ENCODE measurements at places on chromosomes 11 and 22. TPM values are rescaled to one million over a fixed set of nuclear protein-coding genes. Genes with fewer than 3 reads are reported as not detected.
A peak's percentile ranks its signal among the peaks of the same experiment; 100 is the strongest.

- H3K27me3 ChIP-seq, result no peaks in the 10 kb centered on the region
- no peak overlapping the region for H3K27ac ChIP-seq
- H3K4me1 ChIP-seq, result peaks cover 5% of the 10 kb centered on the region
- H3K36me3 ChIP-seq, result no peaks in the 10 kb centered on the region
- no peak for DNase-seq
- H3K4me3 ChIP-seq, result no peak overlapping the region
Measured at GRCh38 chr11:47160753-47161133, 15.9 kb downstream of the ARFGAP2 start.

UBTFL1 gene
- total RNA-seq, result not detected

- H3K27ac ChIP-seq, result no peak within 1 kb of the TSS
- no peaks in the 10 kb centered on the region for H3K36me3 ChIP-seq
- H3K4me1 ChIP-seq, result peaks cover 38% of the 10 kb centered on the region
- peaks cover 93% of the 10 kb centered on the region for H3K27me3 ChIP-seq
- peak within 1 kb of the TSS; percentile 45 for H3K4me3 ChIP-seq
- DNase-seq, result no peak
Measured at GRCh38 chr11:32435511-32435941, at the start of gene WT1. TSS of gene WT1 (minus strand) at chr11:32435539.

- no peak overlapping the region for H3K27ac ChIP-seq
- H3K27me3 ChIP-seq, result no peaks in the 10 kb centered on the region
- no peaks in the 10 kb centered on the region for H3K36me3 ChIP-seq
- no peaks in the 10 kb centered on the region for H3K4me1 ChIP-seq
- no peak overlapping the region for H3K4me3 ChIP-seq
- DNase-seq, result no peak
Measured at GRCh38 chr11:12478743-12479142, 101.4 kb downstream of the PARVA start.

DNA sequence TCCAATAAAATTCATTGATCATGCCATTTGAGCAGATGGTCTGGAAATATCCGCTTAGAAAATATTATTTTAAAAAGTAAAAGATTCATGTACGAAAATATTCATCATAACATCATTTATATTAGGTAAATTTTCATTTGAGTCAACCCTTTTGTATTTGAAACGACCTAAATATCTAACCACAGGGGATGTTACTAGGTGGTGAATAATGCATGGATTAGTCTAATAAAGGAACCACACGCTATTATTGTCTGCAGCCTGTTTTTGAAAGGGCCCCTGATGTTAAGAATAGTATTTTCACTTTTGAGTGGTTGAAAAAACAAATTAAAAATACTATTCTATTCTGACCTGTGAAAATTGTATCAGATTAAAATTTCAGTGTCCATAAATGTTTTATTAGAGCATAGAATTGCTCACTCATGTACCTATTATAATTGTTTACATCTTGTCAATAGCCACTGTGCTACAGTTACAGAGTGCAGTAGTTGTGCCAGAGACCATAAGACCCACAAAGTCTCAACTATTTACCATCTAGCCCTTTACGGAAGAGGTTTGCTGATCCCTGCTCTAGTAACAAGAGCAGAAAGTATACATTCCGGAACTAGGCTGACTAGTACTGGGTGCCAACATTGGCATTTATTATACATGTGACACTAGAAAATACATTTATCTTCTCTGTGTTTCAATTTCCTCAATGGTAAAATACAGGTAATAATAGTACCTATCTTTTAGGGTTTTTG, 176.1 kb downstream of the LRRC4C start:
- H3K4me3 ChIP-seq, result no peak overlapping the region
- H3K4me1 ChIP-seq, result no peaks in the 10 kb centered on the region
- H3K36me3 ChIP-seq, result no peaks in the 10 kb centered on the region
- DNase-seq, result no peak
- H3K27ac ChIP-seq, result no peak overlapping the region

- no peak overlapping the region for H3K4me3 ChIP-seq
- DNase-seq, result peak; percentile 6
- H3K27ac ChIP-seq, result no peak overlapping the region
- peaks cover 71% of the 10 kb centered on the region for H3K27me3 ChIP-seq
Measured at GRCh38 chr22:45504373-45505341, 2.0 kb downstream of the FBLN1 start.

GRCh38 chr11:34356913-34357700, 703 bp downstream of the ABTB2 start:
- peak; percentile 53 for DNase-seq
- H3K27me3 ChIP-seq, result peaks cover 61% of the 10 kb centered on the region
- no peak overlapping the region for H3K27ac ChIP-seq
- peaks cover 22% of the 10 kb centered on the region for H3K4me1 ChIP-seq
- H3K36me3 ChIP-seq, result peaks cover 1% of the 10 kb centered on the region
- H3K4me3 ChIP-seq, result peak overlapping the region; percentile 67

PTPN5 gene
- not detected for total RNA-seq

GRCh38 chr11:71154261-71154805, 98.0 kb downstream of the SHANK2 start:
- no peaks in the 10 kb centered on the region for H3K4me1 ChIP-seq
- H3K27ac ChIP-seq, result no peak overlapping the region
- no peak overlapping the region for H3K4me3 ChIP-seq
- H3K27me3 ChIP-seq, result peaks cover 28% of the 10 kb centered on the region
- no peaks in the 10 kb centered on the region for H3K36me3 ChIP-seq

NAALADL1 gene
- 9.8 TPM for total RNA-seq

SLC16A8 gene
- not detected for total RNA-seq

HORMAD2 gene
- not detected for total RNA-seq

DNA sequence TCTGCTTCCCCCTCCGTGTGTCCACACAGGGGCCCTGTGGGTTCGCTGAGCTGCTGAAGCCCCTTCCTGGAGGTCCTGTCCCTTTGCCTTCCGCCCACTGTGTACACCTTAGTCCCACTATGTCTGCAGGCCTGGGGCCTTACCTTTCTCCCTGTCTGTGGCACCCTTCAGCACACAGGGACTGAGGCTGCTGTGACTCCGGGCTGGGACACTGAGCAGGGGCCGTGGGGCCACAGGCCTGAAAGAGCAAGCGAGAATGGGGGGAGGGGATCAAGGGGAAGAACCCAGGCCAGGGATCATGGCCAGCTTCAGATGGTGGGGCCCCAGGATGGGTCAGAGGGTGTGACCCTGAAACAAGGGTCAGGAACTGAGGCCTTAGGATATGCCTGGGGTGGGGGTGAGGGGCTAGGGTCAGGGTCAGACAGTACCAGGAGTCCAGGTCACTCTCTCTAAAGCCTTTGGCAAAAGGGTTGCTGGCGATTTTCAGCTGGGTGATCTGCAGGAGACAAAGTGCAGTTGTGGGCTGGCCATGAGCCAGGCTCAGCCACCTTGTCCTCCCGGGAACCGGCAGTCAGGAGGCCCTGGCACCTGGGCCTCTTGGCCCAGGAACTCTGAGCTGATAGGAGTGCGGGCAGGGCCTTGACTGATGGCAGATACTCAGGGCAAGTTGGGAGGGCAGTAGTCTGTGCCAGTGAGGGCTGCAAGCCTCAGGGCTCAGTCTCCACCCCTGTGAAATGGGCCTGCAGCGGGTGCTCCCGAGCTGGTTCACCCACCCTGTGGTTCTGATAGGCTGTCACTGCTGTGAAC, 2.6 kb upstream of the NUDT8 start:
- H3K27me3 ChIP-seq, result no peaks in the 10 kb centered on the region
- H3K4me3 ChIP-seq, result peak overlapping the region; percentile 9
- H3K36me3 ChIP-seq, result peaks cover 2% of the 10 kb centered on the region
- no peak overlapping the region for H3K27ac ChIP-seq
- no peak for DNase-seq
- H3K4me1 ChIP-seq, result peaks cover 8% of the 10 kb centered on the region

C1QTNF4 gene
- total RNA-seq, result not detected

- H3K36me3 ChIP-seq, result no peaks in the 10 kb centered on the region
- no peak overlapping the region for H3K4me3 ChIP-seq
- peak; percentile 31 for DNase-seq
- H3K4me1 ChIP-seq, result peaks cover 1% of the 10 kb centered on the region
Measured at GRCh38 chr22:22770280-22770871, 117.2 kb upstream of the IGLL5 start.

GRCh38 chr11:76131671-76132631, 74.4 kb downstream of the WNT11 start:
- DNase-seq, result no peak
- no peaks in the 10 kb centered on the region for H3K27me3 ChIP-seq
- peaks cover 9% of the 10 kb centered on the region for H3K36me3 ChIP-seq
- no peak overlapping the region for H3K4me3 ChIP-seq

DNA sequence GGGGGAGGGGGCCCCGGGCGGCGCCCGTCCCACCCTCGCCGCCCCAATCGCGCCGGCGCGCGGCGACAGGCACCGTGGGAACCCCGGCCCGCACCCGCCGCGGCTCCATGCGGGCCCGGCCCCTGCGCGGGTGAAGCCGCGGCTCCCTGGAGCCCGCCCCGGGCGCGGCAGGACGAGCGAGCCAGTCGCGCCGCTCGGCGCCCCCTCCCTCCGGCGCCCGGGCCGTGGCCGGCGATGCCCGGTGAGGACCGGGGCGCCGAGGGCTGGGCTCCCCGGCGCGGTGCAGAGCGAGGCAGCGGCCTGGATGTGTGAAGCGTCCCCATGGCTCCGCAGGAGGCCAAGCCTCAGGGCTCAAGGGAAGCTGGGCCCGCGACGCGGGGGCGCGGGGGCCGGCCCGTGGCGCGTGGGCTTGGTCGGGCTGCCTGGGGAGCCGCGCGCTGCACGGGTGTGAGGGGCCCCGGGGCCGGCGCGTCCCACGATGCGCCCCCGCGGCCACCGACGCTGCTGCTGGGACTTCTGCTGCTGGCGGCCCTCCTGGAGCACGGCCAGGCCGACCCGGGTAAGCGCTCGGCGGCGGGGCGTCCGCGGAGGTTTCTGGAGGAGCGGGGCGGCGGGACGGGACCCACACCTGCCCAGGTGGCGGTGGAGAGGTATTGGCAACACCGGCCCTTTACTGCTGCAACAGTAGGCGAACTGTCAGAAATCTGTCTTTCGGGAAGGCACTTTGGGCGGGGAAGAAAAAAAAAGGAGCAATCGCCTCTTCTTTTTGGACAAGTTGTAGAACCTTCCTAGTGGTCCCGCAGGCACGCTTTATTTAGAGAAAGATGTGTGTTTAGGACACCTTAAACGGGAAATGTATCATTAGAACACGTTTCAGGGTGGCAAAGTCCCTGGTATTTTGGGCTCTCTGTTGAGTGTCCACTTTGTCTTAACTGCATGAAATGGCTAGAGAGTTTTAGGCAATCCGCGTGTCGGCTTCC, 119.4 kb downstream of the HIPK3 start:
- no peaks in the 10 kb centered on the region for H3K36me3 ChIP-seq
- no peak overlapping the region for H3K4me3 ChIP-seq
- DNase-seq, result peak; percentile 7
- peaks cover 53% of the 10 kb centered on the region for H3K27me3 ChIP-seq

DNA sequence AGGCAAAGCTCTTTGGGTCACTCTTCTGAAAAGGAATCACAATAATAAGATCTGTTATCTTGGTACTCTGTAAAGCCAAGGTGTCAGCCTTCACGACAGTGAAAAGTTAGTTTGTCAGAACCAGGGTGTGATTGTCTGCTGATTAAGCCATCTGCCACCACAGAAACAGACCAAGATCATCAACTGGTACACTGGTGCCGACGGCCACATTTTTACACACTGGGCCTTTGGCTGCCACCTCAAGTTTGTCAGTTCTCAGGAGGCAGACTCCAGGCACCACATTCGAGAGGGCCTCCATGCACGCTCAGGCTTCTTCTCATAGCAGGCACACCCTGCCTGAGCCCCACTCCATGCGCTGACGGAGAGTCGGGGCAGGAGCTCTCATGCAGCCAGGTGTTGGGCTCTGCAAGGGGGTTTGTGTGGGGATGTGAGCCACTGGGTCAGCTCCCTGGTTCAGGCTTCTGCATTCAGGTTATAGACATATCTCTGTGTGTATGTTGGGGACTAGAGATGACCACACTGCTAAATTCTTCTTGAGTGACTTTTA, 66.2 kb downstream of the KCNJ1 start:
- no peak for DNase-seq
- H3K4me1 ChIP-seq, result peaks cover 17% of the 10 kb centered on the region
- H3K27ac ChIP-seq, result no peak overlapping the region
- peaks cover 12% of the 10 kb centered on the region for H3K36me3 ChIP-seq
- H3K4me3 ChIP-seq, result no peak overlapping the region
- no peaks in the 10 kb centered on the region for H3K27me3 ChIP-seq

COX8A gene
- total RNA-seq, result 466 TPM

- H3K27me3 ChIP-seq, result no peaks in the 10 kb centered on the region
- peaks cover 17% of the 10 kb centered on the region for H3K36me3 ChIP-seq
- peak overlapping the region; percentile 29 for H3K4me3 ChIP-seq
- H3K4me1 ChIP-seq, result peaks cover 87% of the 10 kb centered on the region
- no peak for DNase-seq
Measured at GRCh38 chr11:128735935-128736605, 42.2 kb downstream of the FLI1 start.

GRCh38 chr11:133476570-133477250, 55.6 kb downstream of the OPCML start:
- H3K4me3 ChIP-seq, result no peak overlapping the region
- no peak for DNase-seq
- H3K27me3 ChIP-seq, result no peaks in the 10 kb centered on the region
- no peaks in the 10 kb centered on the region for H3K36me3 ChIP-seq
- H3K27ac ChIP-seq, result no peak overlapping the region

GRCh38 chr11:46856605-46857343, 10.7 kb upstream of the CKAP5 start:
- H3K27me3 ChIP-seq, result no peaks in the 10 kb centered on the region
- no peak for DNase-seq
- H3K27ac ChIP-seq, result no peak overlapping the region
- no peaks in the 10 kb centered on the region for H3K36me3 ChIP-seq
- no peak overlapping the region for H3K4me3 ChIP-seq

- H3K4me1 ChIP-seq, result no peaks in the 10 kb centered on the region
- H3K4me3 ChIP-seq, result no peak overlapping the region
- no peak for DNase-seq
- peaks cover 4% of the 10 kb centered on the region for H3K27me3 ChIP-seq
Measured at GRCh38 chr22:48145738-48146137, 1383.3 kb downstream of the TBC1D22A start.

HTR3B gene
- total RNA-seq, result not detected

GRCh38 chr11:110472858-110473257, 43.1 kb downstream of the FDX1 start:
- H3K4me3 ChIP-seq, result no peak overlapping the region
- H3K4me1 ChIP-seq, result peaks cover 2% of the 10 kb centered on the region
- no peak for DNase-seq
- H3K36me3 ChIP-seq, result peaks cover 9% of the 10 kb centered on the region

DNA sequence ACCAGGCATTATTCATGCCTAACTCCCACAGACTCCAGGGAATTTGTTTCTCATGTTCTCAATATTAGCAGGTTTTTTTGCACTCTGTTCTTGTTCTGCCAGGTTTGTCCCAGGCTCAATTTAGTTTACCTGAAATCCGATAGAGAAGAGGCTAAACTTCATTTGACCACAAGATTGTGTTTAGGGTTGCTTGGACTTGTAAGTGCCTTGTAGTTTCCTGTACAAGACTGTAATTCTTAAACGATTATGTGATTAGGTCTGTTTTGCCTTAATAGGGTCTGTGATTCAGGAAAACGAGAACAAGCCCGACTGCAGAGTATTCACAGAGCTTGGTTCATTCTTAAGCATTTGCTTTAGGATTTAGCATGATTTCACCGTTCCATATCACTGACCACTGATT, 1.8 kb downstream of the PRSS23 start:
- no peak overlapping the region for H3K27ac ChIP-seq
- H3K4me1 ChIP-seq, result peaks cover 41% of the 10 kb centered on the region
- no peak for DNase-seq
- no peak overlapping the region for H3K4me3 ChIP-seq

RAB39A gene
- not detected for total RNA-seq

Data from activated naive CD8-positive, alpha-beta T cell treated with anti-CD3 and anti-CD28 coated beads for 36 hours (primary cell).